ENCODE measurements at places on chromosomes 1 and 21.
A peak's percentile ranks its signal among the peaks of the same experiment; 100 is the strongest.

- DNase-seq, result no peak
Measured at GRCh38 chr1:143653429-143653802, 318.4 kb downstream of the FAM72C start.

- no peak for DNase-seq
Measured at GRCh38 chr1:96715482-96715881, 6.1 kb upstream of the PTBP2 start.

DNA sequence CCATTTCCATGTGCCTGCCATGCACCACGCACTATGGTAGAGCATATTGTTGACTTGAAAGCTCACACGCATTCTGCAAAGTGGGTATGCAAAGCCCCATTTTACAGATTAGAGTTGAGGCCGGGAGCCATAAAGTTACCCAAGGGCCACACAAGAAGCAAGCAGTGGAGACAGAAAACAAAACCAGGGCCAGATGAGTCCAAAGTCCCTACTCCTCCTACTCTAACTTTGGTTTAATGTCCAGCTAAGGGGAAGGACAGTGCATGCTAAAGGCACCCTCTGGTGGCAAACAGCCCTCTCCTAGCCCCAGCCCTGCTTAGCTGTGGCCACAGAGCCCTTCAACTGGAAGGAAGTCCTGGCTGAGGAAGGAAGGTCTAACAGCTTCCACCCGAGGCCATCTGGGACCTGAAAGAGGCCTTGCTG, 74.9 kb downstream of the SLC66A1 start:
- DNase-seq, result no peak

DNA sequence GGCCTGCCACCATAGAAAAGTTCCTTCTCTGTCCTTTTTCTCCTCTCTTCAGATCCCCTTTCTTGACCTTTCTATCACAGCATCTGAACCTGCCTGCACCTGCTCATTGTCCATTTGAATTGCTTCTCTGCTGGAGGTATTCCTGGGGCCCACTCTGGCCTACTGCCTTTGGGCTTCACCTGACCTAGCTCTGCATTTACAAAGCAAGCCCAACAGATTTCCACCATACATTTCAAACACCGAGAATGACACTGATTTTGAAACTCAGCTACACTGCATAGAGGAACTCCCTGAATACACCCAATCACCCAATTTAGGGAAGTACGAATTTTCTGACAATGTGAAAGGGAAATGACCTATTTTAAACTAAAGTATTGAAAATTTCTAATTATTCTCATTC, 284.5 kb upstream of the USP25 start:
- no peak for DNase-seq

DNA sequence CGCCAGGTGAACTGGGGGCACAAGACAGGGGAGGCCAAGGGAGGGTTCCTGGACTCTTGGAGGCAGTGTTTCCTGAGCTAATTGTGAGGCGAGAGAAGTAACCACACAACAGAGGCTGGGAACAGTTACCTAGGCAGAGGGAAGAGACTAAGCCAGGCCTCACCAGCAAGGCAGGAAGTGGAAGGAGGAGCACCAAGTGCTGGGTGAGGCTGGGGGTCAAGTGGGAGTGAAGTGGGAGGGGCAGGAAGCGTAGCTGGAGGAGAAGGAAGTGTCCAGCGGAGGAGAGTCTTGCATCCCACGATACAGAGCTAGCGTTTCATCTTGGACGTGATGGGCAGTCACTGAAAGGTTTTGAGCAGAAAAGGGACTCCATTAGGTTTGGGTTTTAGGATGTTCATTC, 48.3 kb upstream of the CAPZB start:
- DNase-seq, result no peak

- no peak for DNase-seq
Measured at GRCh38 chr1:26991310-26992116, 2.0 kb upstream of the TRNP1 start.

GRCh38 chr1:194309269-194309668, 1122.9 kb upstream of the B3GALT2 start:
- no peak for DNase-seq

DNA sequence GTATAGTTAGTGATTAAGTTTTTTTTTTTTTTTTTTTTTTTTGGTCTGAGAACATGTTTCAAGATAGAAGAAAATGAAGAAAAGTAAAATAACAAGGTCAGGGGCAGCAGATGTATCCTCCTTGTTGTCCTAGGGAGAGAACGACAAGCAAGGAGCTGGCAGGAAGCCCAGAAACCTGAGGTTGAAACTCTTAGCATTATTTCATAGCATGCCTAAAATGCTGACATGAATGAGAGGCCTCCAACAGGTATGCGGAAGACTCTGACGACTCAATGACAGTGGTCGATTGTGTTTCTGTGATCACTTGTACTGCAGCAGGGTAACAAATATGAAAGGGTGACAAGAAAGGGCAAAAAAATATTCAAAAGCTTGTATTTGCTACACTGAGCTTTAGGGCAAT, 415.9 kb downstream of the PLA2G4A start:
- peak; percentile 81 for DNase-seq

DNA sequence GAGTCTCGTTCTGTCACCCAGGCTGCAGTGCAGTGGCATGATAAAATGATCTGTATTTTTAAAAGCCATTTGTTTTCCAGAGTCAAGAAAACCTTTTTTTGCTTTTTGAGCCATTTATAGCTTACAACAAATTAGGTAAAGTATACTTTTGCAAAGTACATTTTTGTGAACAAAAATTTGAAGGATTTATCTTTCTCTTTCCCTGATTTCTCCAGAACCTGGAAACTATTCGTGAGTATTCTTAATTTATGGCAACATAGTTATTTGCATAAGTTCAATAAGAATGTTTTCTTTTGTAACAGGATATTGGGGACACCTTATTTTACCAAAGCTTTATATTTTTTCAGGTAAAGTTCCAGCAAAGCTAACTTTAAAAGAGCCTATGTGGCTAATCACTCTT, 37.4 kb upstream of the SLC35F3 start:
- DNase-seq, result no peak

DNA sequence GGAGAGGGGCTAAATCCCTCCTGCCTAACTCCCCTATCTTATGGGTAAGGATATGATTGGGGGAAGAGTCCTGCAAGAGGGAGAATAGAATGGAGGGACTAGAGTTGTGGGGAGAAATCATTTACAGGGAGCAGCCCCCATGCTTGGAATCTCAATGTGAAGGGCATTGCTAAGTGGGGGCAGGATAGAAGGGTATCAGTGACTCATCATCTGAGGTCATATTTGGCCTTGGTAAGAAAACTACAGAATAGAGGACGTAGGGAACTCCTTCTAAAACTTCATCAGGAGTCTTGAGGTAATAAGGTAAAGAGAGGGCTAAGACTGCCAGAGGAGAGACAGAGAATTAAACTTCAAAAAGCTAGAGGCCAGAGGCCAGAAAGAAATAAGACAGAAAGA, 487 bp downstream of the HJV start:
- DNase-seq, result no peak

DNA sequence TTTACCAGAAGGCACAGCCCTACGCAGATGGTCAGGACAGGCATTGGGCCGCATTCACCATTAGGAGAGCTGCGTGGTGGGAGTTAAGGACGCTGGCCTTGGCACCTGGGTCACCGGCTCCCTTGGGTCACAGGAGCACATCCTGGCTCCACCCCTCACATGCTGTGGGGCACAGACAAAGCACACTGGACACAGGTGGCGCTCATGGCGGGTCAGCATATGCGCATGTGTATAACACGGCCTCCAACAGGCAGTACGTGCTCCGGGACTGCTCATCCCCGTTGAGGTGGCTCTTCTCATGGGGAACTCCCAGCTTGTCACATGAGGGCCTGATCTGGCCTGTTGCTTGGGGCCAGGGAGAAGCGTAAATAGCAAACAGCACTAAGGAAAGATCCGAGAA, 25.0 kb downstream of the PGBD5 start:
- no peak for DNase-seq

- DNase-seq, result no peak
Measured at GRCh38 chr1:113415310-113416070, 25.2 kb downstream of the MAGI3 start.

DNA sequence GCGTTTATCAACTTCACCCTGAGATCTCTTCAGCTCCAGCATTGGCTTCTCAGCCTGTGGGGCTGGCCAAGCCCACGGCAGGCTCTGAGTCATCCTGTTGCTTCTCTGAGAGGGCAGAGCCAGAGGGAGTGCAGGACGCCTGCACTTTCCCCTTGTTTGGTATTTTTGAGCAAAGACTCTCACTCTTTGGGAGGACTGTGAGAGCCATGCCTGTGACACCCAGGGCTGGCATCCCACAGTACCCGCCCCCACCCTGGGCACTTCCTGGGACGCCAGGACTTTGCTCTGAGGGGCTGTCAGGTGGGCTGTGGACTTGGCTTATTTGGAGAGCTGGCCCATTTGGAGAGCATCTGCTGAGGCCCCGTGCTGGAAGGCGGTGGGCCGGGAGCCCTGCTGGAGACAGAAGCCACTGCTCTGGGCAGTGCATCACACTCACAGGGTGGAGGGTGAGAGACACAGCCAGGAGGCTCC, 37.4 kb downstream of the VANGL1 start:
- DNase-seq, result peak; percentile 80
